ENCODE measurements at places on chromosomes 2 and 18.

DNA sequence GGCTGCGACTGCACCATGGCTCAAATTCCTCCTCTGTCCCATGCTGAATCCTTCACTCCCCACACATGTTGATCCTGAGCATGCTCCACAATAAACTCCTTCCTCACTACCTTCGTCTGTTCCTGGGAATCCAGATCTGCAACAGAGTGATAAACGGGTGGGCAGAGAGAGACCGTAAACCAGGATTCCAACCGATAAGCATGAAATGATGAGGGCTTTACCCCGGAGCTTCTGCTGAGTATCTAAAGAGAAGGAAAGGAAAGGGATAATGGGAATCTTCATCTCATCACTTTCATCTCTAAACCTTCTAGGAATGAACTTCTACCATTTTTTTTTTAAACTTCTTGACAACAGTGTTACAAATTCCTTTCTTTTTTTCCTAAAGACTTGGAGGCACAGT is 329.3 kb upstream of the TNP1 start:
- DNase-seq = no peak

- DNase-seq = no peak
Observed at GRCh38 chr2:196558497-196558896, 81.0 kb upstream of the CCDC150 start.

DNA sequence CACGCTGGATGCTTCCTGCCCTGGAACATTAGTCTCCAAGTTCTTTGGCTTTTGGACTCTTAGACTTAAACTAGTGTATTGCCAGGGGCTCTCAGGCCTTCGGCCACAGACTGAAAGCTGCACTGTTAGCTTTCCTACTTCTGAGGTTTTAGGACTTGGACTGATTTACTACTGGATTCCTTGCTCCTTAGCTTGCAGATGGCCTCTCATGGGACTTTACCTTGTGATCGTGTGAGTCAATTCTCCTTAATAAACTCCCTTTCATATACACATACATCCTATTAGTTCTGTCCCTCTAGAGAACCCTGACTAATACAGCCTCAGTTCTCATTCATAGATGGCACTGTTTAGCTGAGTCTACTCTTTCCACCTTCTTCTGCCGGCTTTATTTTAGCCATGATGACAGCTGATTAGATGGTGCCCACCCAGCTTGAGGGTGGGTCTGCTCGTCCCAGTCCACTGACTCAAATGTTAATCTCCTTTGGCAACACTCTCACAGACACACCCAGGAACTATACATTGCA is 389.1 kb downstream of the NYAP2 start:
- DNase-seq = no peak

DNA sequence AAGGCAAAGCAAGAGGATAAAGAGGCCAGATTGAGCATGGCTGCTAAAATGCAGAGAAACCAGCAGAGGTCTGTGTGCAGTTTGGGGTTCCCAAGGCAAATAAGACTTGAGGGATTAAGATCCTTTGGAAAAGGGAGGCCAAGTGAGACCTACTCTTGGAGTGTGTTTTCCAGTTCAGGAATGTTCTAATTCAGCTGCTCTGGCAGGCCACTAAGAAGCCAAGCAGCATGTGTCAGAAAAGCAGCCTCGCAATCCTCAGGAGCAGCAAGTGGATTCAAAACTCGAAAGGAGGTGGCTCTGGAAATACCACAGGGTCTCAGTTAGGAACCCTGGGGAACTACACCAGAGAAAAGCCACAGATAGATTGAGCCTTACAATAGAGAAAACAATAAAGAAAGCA is 569.2 kb downstream of the METTL4 start:
- DNase-seq = no peak

GRCh38 chr2:184452907-184453306 is 145.4 kb upstream of the ZNF804A start:
- no peak for DNase-seq
